ENCODE measurements at places on chromosomes 4 and X. TPM values are rescaled to one million over a fixed set of nuclear protein-coding genes. Genes with fewer than 3 reads are reported as not detected.

GRCh38 chr4:83153417-83153816 is 38.9 kb upstream of the PLAC8 start:
- H3K27me3 ChIP-seq: no peaks in the 10 kb centered on the region
- H3K4me3 ChIP-seq: no peak overlapping the region
- H3K27ac ChIP-seq: no peak overlapping the region
- H3K36me3 ChIP-seq: no peaks in the 10 kb centered on the region
- H3K4me1 ChIP-seq: peaks cover 12% of the 10 kb centered on the region

- DNase-seq: no peak
- no peaks in the 10 kb centered on the region for H3K4me1 ChIP-seq
- H3K36me3 ChIP-seq: no peaks in the 10 kb centered on the region
- H3K27ac ChIP-seq: no peak overlapping the region
- no peaks in the 10 kb centered on the region for H3K27me3 ChIP-seq
These were observed 72.6 kb upstream of the ARHGAP24 start for GRCh38 chr4:85402371-85402770.

GRCh38 chrX:123859409-123859845 is 426 bp upstream of the XIAP start:
- peaks cover 10% of the 10 kb centered on the region for H3K4me1 ChIP-seq
- peak overlapping the region; percentile 99 for H3K27ac ChIP-seq
- no peaks in the 10 kb centered on the region for H3K27me3 ChIP-seq
- peak overlapping the region; percentile 73 for H3K4me3 ChIP-seq

Gene HAUS3
- polyA plus RNA-seq: 16.3 TPM

Gene HSFX1
- polyA plus RNA-seq: not detected

Data from GM23338 (cell line).